ENCODE measurements at places on chromosomes 1 and 21.

DNA sequence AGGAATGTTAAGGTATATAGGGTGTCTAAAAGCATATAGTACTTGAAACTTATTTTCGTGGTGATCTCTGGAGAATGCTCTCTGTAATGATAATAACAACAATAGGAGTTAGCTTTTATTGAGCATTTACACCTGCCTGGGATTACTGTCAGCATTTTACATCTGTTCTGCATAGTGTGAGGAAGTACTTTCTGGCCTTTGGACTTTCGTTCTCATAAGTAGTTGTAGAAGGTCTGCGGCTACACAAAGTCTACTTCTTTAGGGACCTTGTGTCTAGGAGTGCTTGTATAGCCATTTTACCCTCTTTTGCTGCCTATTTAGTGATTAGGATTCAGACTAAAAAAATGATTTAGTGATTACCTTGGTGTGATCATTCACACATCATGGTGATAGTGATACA is 103.6 kb upstream of the GPR52 start:
- DNase-seq = no peak

- no peak for DNase-seq
These were observed 2.8 kb downstream of the RFX5 start for GRCh38 chr1:151344291-151344690.

GRCh38 chr1:110053552-110054428 is 16.7 kb downstream of the ALX3 start:
- DNase-seq = no peak

DNA sequence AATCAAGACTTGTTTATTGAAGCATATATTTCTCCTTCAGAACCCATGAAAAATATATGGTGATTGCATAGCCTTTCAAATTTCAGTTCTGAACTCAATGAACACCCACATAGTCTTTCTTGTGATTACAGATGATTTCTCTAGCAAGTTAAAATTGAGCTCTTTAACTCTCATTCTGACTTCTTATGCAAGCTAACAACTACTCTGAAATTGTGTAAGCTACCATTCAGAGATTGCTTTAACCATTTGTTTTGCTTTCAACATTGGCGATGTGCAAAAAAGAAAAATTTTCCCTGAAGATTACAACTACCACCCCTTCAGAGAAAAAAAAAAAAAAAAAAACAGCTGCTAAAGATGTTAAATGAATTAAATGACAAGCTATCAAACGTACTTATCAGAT is 193.9 kb downstream of the DAB1 start:
- DNase-seq = no peak

- no peak for DNase-seq
These were observed 7.6 kb downstream of the KCNJ6 start for GRCh38 chr21:37908691-37909090.

DNA sequence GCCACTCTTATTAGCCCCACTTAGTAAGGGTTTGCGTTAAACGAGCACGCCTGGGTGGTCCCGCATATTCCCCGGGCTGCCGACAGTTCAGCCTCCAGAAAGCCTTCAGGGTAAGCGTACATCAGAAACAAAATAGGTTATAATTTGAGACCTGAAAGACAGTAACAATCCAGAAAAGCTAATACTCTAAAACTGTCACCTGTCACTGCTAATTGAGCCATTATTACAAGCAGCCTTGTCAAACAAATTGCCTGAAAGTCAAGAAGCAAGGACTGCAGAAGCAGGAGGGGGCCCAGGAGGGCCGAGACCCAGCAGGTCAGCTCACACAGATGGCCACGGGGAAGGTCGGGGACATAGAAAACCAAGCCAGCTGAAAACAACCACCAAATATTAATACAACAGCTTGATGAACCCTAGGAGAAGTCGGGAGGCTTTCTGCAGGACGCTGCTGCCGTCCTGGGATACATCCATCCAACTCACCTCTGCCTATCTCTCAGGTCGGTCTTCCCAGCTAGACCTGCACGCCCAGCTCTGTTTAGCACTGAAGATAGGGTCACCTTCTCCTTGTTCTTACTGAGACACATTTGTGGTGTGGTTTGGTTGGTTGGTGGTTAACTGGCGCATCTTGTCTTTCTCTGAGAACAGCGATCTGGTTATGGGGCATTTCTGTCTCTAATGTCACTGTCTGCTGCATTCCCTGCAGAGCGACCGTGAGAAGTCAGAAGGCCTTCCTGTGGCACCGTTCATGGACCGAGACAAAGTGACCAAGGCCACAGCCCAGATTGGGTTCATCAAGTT is 110.8 kb downstream of the WDR4 start:
- no peak for DNase-seq

DNA sequence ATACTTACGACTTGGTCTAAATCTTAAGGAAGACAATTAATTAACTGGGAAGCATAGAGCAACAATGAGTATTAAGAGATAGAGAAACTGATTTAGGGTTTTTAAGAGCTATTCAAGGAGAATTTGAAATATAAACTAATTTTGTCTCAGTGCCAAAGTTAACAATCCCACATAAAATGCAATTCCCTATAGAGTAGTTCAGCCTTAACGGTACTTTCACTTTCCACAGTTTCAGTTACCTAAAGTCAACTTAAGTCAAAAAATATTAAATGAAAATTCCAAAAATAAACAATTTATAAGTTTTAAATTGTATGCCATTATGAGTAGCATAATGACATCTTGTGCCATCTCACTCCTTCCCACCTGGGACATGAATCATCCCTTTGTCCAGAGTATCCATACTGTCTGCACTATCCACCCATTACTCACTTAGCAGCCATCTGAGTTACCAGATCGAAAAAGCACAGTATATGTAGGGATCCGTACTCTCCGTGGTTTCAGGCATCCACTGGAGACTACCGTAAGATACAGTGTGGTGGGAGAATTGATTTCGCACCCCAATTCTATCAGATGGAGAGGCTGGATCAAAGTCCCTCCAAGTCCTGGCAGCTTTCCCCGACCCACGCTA is 4.8 kb upstream of the SARS1 start:
- DNase-seq = no peak

GRCh38 chr1:29739176-29739575 is 502.9 kb downstream of the PTPRU start:
- no peak for DNase-seq

DNA sequence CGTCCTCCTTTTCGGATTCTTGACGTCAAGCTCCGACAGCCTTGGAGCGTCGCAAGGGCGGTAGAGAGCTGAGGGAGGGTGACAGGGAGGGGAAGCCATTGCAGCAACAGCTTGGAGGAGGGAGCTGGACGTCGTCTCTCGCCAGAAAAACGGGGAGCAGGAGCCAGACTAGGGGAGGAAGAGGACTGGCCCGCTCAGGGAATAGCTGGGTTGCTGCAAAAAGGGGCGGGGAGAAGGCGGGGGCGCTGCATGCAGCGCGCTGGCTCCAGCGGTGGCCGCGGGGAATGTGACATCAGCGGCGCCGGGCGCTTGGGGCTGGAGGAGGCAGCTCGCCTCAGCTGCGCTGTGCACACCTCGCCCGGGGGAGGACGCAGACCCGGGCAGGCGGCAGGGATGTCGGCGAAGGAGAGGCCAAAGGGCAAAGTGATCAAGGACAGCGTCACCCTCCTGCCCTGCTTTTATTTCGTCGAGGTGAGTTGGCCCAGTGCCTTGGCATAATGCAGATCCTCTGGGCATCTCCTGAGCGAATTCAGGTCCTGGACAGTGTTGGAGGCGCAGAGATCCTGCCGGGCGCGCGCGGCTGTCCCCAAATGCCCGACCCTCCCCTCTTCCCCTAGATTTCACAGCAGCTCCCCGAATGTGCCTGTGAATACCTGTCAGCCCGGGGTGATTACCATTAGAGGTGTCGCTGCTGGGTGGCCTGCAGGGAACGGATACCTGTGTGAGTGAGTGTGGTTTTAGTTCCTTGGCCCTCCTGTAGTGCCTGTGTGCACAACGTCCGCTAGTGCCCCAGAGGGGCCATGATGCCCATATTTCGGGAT is at the start of gene PLPPR4:
TSS of gene PLPPR4 (plus strand) at position 292 of the 821 bp plus-strand sequence. CDS start at position 394, 102 bp downstream.
- no peak for DNase-seq

- no peak for DNase-seq
These were observed 5.8 kb downstream of the TTLL10 start for GRCh38 chr1:1179346-1179982.

- no peak for DNase-seq
These were observed 548 bp upstream of the MFSD2A start for GRCh38 chr1:39954324-39954869.

DNA sequence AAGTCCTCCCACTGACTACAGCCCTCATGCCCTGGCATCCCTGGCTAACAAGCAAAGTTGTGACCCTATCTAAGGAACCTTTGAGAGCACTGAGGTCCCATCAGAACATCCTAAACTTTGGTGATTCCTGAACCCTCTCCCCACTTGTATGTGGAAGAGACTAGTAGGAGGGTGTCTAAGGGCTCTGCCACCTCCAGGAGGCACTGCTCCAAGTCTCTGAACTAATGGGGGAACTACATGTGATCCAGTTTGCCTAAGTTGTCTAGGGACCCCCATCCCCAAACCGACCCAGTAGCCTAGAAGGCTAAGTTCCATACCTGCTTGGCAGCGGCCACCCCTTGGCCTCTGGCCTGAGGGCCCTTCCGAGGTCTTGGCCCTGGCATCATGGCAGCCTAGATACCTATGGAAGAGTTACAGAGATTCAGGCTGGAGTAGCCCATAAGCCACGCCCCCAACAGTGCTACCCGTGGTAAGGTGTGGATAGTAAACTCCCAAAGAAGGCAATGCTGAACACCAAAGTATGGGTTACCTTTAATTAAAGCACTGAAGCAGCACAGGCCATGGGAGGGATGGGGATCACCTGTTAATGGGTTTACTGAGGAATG is 1.7 kb downstream of the CC2D1B start:
- DNase-seq = no peak

DNA sequence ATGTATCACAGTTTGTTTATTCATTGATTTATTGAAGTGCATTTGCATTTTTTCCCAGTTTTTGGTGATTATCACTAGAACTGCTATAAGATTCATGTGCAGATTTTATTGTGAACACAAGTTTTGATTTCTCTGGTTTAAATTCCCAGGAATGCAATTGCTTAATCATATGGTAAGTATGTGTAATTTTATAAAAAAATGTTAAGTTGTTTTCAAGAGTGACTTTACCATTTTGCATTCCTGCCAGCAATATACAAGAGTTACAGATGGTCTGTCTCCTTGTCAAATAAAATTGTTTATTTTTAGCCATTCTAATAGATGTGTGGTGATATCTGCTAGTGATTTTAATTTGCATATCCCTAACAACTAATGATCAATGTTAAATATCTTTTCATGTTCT is 127.3 kb upstream of the APP start:
- no peak for DNase-seq
